ENCODE measurements at places on chromosomes 3 and 15.

DNA sequence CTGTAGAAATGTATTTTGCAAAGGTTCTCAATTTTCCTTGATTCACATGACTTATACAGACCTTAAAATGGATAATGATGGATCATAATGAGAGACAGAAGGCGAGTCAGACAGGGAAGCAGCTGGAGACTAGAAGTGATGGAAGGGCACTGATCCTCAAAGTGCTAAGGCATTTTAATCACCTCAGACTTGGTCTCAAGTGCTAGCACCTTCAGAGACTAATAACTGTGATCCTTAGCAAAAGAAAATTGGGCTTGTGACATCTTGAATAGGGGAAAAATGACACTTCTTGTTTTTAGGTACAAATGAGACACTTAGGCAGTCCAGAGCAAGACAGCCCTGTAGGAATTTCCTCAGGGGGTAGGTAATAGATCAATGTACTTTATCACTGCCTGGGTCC, 1011.7 kb downstream of the SQOR start:
- DNase-seq = no peak

DNA sequence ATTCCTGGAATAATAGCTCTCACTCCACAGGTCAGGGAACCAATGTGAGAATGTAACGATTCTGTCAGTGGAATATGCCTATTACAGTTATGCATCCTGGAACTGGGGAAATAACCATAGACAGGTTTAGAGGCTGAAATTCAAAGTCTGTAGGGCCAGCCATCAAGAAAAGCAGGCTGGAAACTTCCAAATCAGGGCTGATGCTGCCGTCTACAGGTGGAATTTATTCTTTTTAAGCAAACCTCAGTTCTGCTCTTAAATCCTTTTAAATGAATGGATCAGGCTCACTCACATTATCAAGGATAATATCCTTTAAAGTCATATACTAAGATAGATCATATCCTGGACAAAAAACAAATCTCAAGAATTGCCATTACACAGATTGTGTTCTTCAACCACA, 699.8 kb downstream of the NR2F2 start:
- no peak for DNase-seq

DNA sequence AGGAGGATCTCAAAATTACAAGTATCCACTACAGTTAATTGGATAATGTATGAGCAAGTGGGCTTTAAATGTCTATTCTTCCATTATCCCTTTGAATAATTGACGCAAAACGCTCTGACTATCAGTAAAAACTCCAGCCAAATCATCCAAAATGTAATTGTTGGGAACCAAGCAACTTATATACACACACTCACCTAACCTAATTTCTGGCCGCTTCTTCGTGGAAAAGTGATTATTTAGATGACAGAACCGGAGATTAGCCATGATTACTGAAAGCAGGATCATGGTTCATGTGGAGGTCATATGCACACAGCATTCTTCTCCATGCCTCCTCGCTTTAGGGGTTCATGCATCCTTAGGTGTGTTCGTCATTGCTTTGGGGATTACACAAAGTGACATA, 992.4 kb downstream of the NAALADL2 start:
- DNase-seq = no peak

GRCh38 chr3:159964166-159964973, 24.3 kb upstream of the IL12A start:
- DNase-seq = peak; percentile 45

DNA sequence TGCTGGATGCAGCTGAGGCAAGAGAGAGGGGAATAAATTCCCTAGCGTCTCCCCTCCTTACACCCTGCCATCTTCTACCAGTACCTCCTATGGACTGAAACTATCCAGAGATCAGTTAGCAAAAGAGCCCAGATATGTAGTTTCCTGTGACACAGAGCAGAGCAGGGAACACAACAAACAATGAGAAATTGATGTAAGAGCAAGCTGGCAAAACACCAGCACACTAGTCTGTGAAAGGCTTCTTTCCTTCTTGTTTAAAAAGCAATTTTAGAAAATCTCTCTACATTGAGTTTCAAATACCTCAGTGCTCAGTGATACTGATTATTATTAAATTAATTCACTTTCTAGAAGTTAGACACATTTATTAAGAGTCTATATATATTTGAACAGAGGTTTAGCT, 215.6 kb upstream of the AZI2 start:
- no peak for DNase-seq

GRCh38 chr15:92619145-92620101, 36.2 kb downstream of the FAM174B start:
- DNase-seq = no peak

GRCh38 chr3:188060840-188061544, 93.0 kb upstream of the LPP start:
- peak; percentile 70 for DNase-seq

GRCh38 chr3:46183330-46183729, 24.8 kb downstream of the CCR1 start:
- DNase-seq = no peak

DNA sequence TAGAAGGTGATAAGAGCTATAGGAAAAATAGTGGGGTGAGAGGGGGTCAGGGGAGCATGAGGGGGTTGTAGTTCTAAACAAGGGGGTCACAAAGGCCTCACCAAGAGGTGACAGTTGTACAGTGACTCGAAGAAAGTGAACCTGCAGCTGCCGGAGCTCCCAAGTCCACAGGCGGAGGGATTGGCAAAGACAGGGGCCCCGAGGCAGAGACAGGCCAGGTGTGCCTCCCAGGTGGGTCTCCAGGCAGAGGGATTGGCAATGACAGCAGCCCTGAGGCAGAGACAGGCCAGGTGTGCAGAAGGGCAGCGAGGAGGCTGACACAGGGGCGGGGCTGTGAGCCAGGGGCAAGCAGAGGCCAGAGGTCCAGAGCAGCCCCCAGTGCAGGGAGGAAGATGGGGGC, 63.7 kb downstream of the DNAJB8 start:
- DNase-seq = no peak

GRCh38 chr15:33126559-33127290, 67.8 kb downstream of the FMN1 start:
- DNase-seq = peak; percentile 79

GRCh38 chr15:34271493-34271892, 46.7 kb downstream of the EMC4 start:
- no peak for DNase-seq

DNA sequence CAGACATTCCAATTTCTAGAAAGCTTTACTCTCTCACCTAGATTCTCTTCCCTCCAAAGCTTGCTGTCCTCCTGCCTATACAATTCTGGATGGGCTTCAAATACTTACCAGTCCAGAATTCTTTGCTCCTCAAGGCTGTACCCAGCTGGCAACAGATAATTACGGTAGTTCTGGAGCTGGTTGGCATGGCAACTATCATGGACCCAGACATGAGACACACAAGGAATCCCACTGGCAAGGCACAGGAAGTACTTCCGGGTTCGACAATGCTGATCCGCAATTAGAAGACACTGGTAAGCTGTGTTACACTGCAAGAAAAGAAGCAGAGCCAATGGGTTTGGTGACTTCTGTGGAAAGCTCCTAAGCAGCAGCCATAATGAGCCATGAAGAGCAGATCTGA, 37.9 kb downstream of the TUBGCP4 start:
- DNase-seq = no peak

- no peak for DNase-seq
Measured at GRCh38 chr3:32062950-32063582, 43.4 kb upstream of the GPD1L start.

- DNase-seq = no peak
Measured at GRCh38 chr15:85706779-85707518, 87.8 kb downstream of the KLHL25 start.

GRCh38 chr3:132417695-132418411, 551 bp downstream of the DNAJC13 start:
- peak; percentile 76 for DNase-seq

DNA sequence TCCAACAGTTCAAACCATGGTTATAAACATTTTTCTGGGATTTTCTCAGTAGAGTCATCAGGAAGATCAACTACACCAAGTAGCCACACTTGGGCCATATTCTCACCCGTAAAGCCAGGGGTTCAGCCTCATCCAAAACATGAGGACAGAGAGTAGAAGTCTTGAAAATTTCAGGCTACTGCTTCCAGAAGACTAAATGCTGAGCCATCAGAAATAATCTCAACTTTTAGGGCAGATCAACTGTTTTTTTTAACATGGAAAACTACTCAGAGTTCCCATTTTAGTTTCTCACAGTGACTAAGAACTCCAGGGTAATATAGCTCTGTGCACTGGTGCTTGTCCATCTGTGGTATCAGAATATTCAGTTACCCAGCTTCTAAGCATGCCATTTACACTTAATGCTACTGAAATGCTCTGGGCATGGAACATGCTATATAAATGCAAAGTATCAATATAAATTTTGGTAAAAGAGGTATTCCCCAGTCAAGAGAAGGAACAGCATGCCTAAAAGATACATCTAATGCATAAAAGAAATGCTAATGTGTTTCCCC, 300.1 kb upstream of the LRRN1 start:
- DNase-seq = no peak

DNA sequence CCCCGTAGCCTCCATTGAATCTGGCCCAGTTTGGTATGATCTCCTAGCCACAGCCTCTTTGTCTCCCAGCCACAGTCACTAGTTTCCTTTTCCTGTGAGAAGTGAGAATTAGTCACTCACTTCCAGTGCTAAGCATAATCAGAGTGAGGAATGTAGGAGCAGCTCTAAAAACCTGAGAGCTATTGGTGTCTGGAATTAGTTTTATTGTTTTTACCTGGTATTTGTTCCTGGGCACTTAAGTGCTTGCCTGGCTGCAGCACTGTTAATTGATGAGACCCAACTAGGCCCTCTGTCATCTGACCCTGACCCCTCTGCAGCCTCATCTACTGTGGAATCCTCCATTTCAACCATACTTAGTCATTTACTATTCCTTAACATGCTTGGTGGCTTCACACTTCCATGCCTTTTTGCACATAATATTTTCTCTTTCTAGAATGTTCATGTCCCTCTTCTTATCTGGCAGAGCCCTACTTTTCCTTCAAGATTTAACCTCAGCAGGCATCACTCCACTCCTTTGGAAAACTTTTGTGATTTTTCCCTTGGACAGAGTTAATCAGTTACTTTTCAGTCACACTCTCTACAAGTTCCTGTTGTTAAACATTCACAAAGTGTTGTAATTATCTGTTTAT, 48.8 kb downstream of the PDE8A start:
- peak; percentile 48 for DNase-seq

DNA sequence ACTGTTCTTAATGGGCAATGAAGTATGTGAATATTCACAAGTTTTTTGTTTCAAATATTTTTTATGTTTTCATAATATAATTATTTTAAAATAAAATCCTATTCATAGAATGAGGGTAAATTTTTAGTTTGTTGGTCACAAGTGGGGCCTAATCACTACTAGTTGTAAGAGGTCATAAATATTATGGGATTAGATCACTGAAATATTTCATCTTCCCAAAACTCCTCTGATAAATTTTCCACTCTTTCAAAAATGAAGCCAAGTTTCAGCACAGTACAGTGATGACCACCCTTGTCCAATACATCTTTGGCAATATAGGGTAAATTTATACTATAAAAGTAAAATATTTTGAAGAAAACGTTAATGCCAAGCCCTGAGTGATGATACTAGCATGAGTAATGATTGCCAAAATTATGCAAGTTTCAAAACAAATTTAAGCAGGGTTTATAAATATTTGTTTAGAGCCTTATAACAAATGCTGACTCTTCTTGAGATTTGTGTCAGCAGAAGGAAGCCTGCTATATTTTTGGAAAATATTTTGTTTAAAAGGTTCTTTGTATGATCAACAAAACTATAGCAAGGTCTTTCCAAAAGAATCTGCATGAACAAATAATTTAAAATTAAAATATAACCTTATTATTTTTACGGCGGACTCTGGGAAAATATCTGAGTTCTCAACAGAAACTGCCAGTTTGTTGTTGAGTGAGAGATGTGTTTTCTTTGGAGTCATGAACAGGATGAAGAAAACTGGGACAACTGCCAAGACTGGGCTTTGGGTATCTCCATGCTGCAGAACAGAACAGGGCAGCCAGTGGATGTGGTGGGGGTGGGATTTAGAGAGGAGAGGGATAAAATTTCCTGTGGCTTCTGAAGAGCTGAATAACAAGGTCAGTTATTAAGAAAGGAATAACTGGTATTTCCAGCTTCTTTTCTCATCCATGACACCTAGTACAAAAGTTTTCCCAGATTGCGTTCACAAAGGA, 17.9 kb upstream of the TM4SF1 start:
- no peak for DNase-seq

DNA sequence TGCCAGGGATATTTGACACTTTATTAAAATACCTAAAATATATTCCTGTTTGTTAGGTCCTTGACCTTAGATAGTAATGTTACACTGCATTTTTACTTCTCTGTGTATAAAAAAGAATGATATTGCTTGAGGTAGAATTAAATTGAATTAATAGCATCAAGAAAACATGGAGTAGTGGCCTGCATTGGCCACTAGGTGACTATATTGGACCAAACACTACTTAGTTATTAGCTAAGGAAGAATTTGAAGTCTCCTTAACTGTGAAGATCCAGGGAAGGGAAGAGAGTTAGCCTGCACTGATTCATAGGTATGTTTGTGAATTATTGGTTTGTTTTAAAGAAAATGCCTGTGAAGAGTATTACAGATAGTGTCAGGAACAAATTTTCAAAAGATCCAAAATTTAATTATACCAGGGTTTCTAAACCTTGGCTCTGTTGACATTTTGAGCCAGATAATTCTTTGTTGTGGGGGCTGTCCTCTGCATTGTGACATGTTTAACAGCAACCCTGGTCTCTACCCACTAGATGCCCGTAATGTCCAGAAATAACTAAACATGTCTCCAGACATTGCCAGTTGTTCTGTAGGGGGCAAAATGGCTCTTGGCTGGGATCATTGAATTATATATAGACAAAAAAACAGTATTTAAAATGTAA, 103.6 kb upstream of the THSD4 start:
- peak; percentile 45 for DNase-seq

GRCh38 chr3:165347526-165347925, 151.3 kb upstream of the SLITRK3 start:
- no peak for DNase-seq

- no peak for DNase-seq
Measured at GRCh38 chr15:80557441-80558234, 137.5 kb upstream of the ABHD17C start.

GRCh38 chr15:47955021-47955420, 165.8 kb upstream of the SLC24A5 start:
- DNase-seq = no peak

DNA sequence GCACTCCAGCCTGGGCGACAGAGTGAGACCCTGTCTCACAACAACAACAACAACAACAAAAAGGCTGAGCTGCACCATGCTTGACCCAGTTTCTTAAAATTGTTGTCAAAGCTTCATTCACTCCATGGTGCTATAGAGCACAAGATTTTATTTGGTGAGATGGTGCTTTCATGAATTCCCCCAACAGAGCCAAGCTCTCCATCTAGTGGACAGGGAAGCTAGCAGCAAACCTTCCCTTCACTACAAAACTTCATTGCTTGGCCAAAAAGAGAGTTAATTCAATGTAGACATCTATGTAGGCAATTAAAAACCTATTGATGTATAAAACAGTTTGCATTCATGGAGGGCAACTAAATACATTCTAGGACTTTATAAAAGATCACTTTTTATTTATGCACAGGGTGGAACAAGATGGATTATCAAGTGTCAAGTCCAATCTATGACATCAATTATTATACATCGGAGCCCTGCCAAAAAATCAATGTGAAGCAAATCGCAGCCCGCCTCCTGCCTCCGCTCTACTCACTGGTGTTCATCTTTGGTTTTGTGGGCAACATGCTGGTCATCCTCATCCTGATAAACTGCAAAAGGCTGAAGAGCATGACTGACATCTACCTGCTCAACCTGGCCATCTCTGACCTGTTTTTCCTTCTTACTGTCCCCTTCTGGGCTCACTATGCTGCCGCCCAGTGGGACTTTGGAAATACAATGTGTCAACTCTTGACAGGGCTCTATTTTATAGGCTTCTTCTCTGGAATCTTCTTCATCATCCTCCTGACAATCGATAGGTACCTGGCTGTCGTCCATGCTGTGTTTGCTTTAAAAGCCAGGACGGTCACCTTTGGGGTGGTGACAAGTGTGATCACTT, 2.0 kb downstream of the CCR5 start:
- DNase-seq = peak; percentile 46
